ENCODE measurements at places on chromosomes 5 and 9. TPM values are rescaled to one million over a fixed set of nuclear protein-coding genes. Genes with fewer than 3 reads are reported as not detected.
A peak's percentile ranks its signal among the peaks of the same experiment; 100 is the strongest.

DNA sequence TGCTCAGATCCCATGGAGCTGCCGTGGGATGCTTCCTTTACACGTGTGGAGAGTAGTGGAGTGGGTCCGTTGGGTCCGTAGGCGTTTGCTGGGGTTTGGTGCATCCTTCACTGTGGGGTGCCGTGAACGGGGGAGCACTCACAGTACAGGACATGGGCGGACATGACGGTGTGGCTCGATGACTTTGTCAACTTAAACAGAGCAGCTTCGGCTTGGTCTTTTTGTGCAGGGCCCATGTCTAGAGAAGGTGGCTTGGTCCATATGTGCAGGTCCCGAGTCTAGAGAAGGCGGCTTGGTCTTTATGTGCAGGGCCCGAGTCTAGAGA, 26.4 kb upstream of the EXOC3 start:
- no peak for DNase-seq

DNA sequence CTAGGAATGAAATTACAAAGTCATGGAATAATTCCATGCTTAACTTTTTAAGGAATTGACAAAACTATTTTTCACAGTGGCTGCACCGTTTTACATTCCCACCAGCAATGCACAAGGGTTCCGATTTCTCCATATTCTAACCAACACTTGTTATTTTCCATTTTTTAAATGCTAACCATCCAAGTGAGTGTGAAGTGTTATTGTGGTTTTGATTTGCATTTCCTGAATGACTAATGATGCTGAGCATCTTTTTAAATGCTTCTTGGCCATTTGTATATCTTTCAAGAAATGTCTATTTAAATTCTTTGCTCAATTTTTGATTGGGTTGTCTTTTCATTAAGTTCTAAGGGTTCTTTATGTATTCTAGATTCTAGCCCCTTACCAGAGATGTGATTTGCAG, 479.5 kb upstream of the SMARCA2 start:
- DNase-seq, result no peak

DNA sequence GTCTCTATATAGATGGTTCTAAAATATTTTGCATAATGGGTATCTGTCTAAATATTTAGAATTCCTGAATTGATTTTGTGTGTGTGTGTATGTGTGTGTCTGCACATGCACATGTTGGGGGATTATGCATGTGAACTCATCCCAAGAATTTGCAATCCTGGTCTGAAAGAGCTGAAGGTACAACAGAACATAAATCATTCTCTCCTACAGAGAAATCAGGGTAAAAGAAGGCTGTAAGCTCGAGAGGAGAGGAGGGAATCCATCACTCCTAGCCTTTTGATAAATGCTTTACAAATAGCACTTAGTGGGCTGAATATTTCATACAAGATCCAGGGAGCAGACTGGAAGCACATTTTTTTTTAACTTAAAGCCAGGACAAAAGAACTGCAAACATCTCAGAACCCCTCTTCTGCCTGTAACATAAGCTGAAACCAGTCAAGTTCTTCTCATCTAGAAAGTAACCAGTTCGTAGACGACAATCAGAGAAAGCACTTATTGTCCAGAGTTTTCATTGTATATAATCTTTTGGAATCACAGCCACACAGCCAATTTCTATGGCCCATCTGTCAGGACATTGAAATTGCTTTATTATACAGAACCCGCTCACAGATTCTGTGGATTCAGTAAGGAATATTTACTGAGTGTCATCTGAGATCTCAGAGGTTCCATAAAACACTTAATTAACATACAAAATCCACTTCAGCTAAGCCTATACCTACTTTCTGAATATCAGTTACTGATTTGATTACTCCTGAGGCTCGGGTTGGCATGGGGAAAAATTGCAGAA, 541.4 kb upstream of the ZNF462 start:
- DNase-seq, result no peak

DNA sequence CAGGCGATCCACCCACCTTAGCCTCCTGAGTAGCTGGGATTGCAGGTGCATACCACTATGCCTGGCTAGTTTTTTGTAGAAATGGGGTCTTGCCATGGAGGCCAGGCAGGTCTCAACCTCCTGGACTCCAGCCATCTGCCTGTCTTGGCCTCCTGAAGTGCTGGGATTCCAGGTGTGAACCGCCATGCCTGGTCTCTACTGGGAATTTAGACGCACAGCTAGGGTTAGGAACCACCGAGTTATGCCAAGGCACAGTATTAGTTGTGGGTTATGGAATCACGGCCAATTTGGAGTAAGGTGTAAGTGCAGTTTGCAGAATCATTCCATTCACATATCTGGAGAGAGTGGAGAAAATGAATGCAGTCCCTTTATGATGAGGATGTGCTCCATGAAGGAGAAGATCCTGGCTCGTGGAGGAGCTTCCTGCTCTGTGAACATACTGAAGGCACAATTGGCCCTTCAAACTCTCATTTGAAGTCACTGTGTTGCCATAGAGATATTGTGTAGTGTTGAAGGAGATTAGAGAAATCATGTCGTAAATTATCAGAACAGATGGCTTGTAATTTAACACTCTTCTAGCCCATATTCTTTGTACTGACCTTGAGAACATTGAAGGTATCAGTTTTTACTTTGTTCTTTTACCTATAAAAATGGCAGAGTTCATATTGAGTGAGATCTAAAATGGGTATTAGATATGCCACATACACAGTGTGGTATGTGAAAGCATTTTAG, 18.8 kb downstream of the TRIO start:
- peak; percentile 41 for DNase-seq

- DNase-seq, result no peak
Observed at GRCh38 chr5:132270706-132271105, 13.2 kb downstream of the PDLIM4 start.

DNA sequence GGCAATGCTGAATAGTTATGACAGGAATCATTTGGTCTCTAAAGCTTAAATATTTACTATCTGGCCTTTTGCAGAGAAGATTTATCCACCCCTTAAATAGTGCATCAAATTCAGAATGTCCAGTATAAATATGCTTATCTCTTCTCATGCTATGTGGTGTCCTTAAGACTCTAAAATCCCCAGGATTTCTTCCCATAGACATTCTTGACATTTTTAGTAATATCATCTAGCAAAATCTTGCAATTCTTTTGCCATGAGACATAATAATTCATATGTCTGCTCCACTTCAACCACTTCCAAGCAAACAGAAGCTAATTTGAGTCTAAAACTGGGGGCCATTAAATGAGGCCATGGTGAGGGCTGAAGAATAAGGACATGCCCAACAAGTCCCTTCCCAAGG, 1923.4 kb upstream of the CDH9 start:
- DNase-seq, result no peak

GRCh38 chr9:111943746-111944145, 47.1 kb downstream of the UGCG start:
- no peak for DNase-seq

GRCh38 chr9:131589993-131590392, 44.7 kb downstream of the PRRT1B start:
- DNase-seq, result no peak

GRCh38 chr9:34463098-34463900, 4.7 kb downstream of the DNAI1 start:
- DNase-seq, result no peak

GRCh38 chr9:136522314-136523237, 23.3 kb downstream of the NOTCH1 start:
- no peak for DNase-seq

GRCh38 chr9:21817176-21817575, 14.7 kb downstream of the MTAP start:
- no peak for DNase-seq

GRCh38 chr5:139391570-139392323, 2.0 kb upstream of the MZB1 start:
- no peak for DNase-seq

DNA sequence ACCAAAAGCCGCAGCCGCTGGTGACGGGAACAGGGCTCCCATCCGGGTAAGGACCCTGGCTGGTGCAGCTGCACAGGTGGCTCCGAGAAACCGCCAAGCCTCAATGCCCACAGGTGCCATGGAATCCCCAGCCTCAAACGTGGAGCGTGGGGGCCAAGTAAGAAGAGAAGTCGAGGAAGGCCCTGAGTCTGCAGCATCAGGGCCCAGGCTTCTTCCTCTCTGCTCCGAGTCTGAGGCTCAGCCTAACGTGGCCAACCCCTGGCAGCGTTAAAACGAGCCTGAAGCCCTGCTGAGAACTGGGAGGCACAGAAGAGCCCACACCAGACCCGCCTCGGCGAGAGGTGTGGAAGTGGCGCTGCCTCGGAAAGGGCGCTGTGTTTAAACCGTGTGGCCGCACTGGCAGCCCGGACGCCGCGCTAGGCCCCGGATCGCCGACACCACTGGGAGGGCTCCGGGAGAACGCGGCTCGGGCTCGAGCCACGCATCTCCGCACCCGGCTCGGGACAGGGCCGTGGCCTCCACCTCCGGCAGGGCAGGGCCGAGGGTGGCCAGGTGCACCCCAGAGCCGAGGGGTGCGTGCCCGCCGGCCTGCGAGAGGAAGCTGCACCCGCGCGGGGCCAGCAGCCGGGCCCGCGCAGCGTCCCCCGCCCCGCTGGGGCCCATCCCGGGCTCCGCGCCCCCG, 730 bp downstream of the ZMYND19 start:
- DNase-seq, result peak; percentile 41

DNA sequence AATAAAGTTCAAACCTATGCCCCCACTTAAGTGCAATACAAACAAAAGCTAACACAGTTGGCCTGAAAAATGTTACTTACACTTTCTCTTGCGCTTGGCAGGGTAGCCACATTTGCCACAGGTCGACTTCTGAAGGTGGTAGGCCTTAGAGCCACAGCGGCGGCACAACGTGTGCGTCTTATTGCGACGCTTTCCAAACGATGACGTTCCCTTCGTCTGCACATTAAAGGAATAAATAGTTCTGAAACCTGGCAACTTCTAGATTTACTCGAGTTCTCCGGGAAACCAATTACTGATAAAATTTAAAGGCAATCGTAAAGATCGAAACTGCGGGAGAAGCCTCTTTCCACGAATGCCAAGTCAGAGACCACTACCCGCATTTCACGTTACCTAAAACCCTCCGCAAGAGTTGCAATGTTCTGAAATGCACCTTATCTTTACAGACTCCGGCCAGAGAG, 602 bp downstream of the RPL37 start:
- DNase-seq, result peak; percentile 66

Gene SLC36A3
- total RNA-seq, result not detected

Gene PLEKHG4B
- not detected for total RNA-seq

Gene ADAMTS16
- total RNA-seq, result not detected

Gene ATP10B
- total RNA-seq, result 0.05 TPM

Gene GABRA6
- total RNA-seq, result not detected

Gene TMEM141
- total RNA-seq, result 47.9 TPM

Measured in dermis blood vessel endothelial cell (primary cell).